Stimulated activated CD4-positive, alpha-beta T cell treated with anti-CD3 and anti-CD28 coated beads, Interleukin-2, amount 100 ng/mL, for 24 hours (primary cell): ENCODE measurements at places on chromosomes 12 and 14.
A peak's percentile ranks its signal among the peaks of the same experiment; 100 is the strongest.

DNA sequence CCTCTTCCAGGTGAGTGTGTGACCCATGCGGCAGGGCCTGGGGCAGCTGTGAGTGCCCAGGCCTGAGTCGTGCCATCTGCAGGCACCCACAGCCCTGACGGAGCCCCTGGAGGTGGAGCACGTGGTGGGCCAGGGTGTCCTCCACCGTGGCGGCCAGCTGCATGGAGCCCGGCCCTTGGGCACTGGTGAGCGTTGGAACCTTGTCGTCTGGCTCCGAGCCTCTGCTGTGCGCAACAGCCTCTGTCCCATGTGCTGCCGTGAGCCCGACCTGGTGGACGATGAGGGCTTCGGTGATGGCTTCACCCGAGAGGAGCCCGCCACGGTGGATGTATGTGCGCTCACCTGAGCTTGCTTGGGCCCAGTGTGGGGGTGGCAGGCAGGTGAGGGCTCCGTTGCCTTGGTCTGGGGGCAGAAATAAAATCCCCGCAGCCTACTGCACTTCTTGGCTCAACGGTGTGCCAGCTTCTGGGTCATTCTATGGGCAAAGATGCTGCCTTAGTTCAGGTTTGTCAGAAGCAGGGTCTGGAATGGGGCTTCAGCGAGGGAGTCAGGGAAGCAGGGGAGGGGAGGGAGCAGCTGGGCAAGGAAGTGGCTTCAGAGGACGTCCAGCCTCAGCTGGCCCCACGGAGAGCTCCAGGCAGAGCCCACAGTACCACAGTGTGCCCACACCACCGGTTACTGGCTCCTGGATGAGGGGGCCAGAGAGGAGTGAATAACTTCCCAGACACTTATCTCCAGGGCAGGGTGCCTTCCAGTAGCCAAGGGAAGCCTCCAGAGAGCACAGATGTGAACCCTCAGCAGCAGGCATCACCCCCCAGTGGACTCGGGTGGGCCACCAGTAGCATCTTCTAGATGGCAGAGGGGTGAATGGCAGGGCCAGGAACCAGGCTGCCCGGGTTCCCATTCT lies 1.2 kb upstream of the ARL6IP4 start:
- DNase-seq: no peak

GRCh38 chr12:77151030-77151429 lies 85.7 kb upstream of the E2F7 start:
- no peak for DNase-seq

- peak; percentile 45 for DNase-seq
These were observed 2.2 kb downstream of the CDK2AP1 start for GRCh38 chr12:123269395-123269892.

- DNase-seq: no peak
These were observed 6.1 kb downstream of the NT5DC3 start for GRCh38 chr12:103834942-103835341.

GRCh38 chr14:61761557-61761956 lies 663 bp upstream of the SNAPC1 start:
- no peak for DNase-seq

DNA sequence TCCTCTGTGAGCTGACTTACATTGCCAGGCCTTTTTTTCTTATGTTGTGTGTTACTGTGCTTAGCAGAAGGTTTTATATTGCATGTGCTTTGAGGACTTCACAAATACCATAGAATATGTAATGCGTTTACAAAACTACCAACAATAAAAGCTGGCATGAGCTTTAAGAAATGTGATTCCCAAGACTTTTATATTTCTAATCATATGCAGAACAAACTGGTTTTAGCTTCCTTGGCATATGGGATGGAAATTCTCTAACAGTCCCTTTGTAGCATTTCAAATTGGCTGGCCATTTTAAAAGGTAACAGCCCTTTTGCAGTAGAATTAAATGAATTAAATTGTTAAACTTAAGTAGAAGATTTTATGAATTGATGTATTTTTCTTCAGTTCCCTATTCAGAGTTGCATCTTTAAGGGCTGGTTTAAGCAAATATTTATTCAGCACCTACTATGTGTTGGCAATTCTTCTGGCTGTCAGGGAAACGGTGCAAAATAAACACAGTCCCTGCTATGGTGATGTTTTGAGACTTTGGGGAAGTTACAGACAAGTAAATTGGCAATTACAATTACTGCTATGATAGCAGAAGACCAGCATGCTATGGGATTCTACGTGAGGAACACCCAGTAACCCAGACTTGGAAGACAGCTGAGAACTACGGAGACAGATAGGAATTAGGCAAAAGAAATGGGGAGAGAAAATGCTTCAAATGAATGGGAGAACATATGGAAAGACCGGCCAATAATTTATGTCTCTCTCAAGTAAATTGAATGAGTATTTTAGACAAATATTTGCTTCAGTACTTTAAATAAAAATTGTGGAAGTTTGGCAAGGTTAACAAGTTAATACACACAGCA lies 446.4 kb downstream of the EGLN3 start:
- no peak for DNase-seq

DNA sequence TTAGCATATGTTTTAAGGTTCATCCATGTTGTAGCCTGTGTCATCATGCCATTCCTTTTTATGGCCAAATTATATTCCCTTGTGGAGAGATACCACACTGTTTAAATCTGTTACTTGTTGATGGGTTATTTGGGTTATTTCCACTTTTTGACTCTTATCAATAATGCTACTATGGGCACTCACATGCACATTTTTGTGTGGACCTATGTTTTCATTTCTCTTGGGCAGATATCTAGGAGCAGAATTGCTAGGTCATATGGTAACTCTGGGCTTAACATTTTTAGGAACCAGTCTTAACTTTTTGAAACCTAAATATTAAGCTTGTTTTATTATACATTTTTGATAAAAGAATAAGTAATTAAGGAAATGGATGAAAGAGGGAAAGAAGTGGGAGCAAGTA lies 4.0 kb downstream of the EML1 start:
- DNase-seq: no peak

GRCh38 chr12:6825398-6826124 lies 2.6 kb upstream of the P3H3 start:
- peak; percentile 91 for DNase-seq

- no peak for DNase-seq
These were observed 29.1 kb upstream of the AEBP2 start for GRCh38 chr12:19410211-19410610.
